Naive B cell (primary cell): ENCODE measurements at places on chromosomes 1 and 21.

- no peak for DNase-seq
These were observed 134.3 kb downstream of the PIK3R3 start for GRCh38 chr1:45998020-45998617.

- no peak for DNase-seq
These were observed 89.5 kb upstream of the GNG4 start for GRCh38 chr1:235739124-235739523.

GRCh38 chr1:108746382-108747170, at the start of gene STXBP3:
TSS of gene STXBP3 (plus strand) at chr1:108746674. CDS start at chr1:108746738, 64 bp downstream.
- peak; percentile 99 for DNase-seq

DNA sequence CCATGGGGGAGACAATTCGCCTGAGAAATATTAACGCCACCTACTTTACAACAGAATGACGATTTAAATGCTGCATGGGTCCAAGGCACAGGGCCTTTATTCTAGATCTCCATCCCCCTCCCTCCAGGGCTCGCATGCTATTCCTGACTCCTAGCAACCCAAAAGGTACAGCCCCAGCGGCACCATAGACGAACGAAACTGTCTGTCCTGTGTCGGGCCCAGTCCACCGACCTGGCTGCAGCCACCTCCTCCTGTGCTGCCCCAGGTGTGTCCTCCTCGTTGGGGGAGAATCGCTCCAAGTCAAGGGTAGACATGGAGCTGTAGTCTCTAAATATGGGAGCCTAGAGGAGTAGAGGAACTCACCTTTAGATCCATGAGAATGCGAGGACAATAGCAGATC, 196.5 kb downstream of the TOMM20 start:
- no peak for DNase-seq

- no peak for DNase-seq
These were observed 21.0 kb upstream of the IFI44L start for GRCh38 chr1:78599294-78599693.

GRCh38 chr1:229132706-229133105, 138.2 kb upstream of the RAB4A start:
- DNase-seq = no peak

DNA sequence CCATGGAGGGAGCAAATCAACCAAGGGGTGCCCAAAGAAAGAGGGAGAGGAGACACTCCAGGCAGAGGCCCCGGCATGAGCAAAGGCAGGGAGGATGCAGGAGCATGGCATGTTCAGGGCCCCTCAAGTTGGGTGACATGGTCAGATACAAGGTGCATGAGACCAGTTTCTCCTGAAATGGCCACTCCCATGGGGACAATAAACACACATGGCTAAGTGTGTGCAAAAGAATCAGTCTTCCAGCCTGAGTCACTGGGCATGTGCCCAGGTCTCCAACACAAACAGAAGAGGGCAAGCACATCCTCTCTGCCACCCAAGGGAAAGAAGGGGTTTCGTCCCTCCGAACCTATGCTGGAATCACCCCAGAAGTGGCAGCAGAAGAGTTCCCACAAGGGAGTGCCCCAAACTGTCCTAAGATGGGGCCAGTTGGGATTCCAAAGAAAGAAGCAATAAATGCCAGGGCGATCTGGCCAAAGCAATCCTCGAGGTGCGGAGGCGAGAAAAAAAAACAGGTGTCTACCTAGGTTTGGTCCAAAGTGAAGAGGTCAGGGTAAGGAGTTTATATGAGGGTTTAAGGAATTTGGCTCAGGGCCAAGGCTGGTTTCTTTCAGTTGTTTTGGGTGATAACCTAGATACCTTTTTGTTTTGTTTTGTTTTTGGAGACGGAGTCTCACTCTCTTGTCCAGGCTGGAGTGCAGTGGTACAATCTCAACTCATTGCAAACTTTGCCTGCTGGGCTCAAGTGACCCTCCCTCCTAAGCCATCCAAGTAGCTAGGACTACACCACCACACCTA, 13.2 kb downstream of the CASP9 start:
- no peak for DNase-seq

- DNase-seq = no peak
These were observed 118.6 kb upstream of the IFFO2 start for GRCh38 chr1:19074902-19075721.

DNA sequence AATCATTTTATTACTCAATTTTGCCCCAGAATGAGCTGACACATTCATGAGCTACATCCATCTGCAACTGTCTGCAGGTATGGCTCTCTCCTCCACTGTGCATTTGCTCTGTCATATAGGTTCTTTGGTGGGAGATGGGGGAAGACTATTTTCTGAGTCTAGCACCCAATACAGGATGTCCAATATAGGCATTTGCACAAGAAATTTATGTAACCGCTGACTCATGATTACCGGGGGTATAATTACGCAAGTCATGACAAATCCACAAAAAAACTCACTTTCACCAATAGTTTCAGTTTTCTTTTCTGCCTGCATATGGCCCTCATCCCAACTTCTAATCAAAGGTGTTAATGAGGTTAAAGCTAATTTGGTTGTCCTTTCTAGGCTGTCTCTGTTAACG, 17.5 kb upstream of the VSIG8 start:
- DNase-seq = no peak

DNA sequence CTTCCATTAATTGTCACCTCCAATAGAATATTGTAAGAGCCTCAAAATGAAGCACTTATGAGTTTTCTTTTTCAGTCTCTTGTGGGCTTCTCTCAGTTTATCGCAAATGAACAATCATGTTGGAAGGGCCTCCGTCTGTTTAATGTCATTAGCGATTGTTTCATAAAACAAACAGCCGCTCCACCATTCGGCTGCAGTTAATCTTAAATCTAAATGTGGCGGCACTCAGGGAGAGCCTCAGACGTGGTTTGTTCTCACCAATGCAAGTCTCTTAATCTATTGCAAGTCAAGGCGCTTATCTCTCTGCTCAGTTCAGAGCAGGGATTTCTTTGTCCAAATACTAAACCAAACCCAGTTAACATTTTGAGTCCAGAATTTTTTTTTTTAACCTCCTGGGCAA, 34.9 kb upstream of the ESRRG start:
- no peak for DNase-seq

DNA sequence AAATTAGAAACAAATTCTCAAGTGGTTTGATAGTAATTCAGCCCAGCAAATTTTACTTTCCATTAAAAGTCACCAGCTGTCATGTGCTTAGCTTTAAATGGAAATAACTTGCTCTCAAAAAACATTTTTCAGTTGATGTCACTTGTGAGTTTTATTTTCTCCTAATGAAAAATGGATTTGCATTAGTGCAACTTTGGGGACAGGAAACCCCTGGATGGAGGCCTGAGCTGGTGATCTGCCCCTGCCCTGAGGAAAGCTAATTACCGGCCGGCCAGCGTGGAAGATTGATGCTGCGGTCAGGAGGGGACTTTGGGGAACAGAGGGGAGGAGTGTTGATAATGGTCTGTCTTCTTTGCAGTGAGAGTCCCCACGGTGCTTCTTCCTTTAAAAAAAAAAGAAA, 66.8 kb upstream of the ANGPTL1 start:
- no peak for DNase-seq

- DNase-seq = peak; percentile 70
These were observed 4.8 kb upstream of the LAPTM5 start for GRCh38 chr1:30762152-30762929.

- DNase-seq = no peak
These were observed 21.3 kb upstream of the EFHD2 start for GRCh38 chr1:15388201-15388880.

DNA sequence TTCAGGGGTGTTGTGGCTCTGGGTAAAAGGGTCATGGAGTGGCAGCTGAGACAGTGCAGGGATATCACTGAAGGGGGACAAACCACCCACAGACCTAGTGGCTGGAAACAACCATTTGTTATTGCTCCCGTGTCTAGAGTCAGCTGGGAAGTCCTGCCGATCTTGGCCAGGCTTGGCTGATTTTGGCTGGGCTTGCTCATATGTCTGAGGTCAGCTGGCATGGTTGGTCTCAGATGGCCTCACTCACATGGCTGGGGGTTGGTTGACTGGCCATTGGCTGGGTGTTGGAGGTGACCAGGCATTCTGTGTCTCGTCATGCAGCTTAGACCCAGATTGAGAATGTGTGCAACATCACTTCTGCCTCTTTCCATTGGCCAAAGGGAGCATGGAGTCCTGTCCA, 203.8 kb upstream of the POU3F1 start:
- no peak for DNase-seq

DNA sequence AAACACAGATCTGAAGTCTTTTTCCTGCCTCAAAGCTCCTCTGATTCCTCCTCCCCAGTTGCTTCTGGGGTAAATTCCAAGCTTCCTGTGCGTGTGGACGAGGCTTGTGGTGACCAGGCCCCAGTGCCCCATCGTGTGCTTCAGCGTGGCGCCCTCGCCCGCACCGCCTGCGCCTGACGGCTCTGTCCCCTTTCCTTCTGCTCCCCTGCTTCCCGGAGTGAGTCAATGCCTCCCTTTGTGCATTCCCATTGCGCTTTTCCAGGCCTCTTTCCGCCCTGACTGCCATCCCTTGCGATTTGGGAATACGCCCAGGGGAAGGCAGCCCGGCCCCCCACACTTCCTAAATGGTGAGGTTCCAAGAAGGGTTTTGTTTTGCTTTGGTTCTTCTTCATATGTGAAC, 36.3 kb downstream of the FAAP20 start:
- DNase-seq = no peak

DNA sequence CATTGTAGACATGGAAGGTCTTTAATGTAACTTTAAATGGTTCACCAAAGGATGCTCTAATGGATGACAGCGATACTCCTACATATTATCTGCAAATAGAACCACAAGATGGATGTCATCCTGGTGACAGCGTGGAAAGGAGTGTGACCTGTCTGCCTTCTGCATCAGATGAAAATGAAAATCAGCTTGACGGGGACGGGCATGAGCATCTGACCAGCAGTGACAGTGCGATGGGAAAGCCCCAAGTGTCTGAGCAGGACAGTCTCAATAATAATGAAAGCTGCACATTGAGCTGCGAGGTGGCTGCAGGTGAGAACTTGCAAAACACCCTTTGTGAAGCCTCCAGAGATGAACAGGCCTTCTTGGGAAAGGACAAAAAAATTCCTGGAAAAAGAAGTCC, 25.2 kb downstream of the CNST start:
- DNase-seq = no peak

DNA sequence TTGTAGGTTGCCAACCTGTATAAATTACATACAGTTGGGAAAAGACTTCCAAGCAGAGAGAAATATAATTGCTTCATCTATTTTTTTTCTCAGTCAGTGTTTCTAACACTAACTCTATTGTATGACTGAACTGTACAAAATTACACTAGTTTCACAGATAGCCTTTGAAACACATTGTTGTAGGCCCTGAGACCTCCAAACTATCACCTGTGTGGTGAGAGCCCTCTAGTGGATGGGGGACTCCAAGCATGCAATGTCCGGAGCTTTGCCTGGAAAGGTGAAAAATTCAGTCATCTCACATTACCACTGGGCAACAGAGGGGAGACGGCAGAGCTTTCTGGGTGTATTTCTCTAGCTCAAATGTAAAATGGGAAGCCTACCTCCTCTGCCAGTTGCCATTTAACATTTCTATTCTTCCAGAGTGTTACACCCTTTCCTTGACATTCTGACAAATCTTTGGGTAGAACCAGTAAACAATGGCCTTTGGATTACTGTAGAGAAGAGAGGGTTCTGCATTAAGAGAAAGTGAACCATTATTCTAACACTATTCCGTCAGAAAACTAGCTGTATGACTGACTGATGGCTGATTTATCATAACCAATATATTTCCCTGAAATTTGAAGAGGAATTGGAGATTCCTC, 212.2 kb downstream of the LYPLAL1 start:
- DNase-seq = peak; percentile 23

DNA sequence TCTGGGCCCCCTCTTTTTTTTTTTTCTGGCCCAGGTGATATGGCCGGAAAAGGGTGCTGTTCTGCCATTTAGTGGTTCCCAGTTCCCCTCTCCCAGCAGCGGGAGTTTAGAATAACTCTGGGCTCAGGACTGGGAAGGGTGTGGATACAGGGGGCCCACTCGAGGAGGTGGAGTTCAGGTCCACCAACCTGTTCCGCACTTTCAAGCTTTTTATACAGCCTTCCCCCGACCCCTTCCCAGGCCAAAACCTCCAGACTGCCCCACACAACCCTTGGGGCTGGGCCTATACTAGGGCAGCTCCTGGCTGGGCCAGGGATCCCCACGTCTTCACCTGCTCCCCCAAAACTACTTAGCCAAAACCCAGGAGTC, 402 bp downstream of the PLEKHG5 start:
- DNase-seq = no peak

GRCh38 chr1:83900524-83900923, 98.4 kb downstream of the TTLL7 start:
- DNase-seq = no peak

DNA sequence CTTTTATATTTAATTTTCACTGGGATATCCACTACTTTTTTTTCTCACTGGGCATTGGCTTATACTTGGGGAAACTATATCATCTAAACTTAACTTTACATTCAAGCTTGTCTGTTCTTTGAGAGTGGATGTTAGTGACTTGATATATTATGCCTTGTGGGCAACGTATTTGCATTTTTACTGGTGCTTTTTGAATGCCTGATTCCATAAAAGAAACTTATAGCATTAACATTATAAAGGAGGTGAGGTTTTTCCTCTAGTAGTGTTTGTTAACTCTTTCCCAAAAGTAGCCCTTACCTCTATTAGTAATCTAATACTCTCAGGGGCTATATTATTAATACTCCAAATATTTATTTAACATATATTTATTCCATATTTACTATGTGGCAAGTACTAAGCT, 416.5 kb downstream of the PLA2G4A start:
- DNase-seq = no peak

GRCh38 chr1:58896246-58897183, 112.7 kb upstream of the JUN start:
- no peak for DNase-seq

DNA sequence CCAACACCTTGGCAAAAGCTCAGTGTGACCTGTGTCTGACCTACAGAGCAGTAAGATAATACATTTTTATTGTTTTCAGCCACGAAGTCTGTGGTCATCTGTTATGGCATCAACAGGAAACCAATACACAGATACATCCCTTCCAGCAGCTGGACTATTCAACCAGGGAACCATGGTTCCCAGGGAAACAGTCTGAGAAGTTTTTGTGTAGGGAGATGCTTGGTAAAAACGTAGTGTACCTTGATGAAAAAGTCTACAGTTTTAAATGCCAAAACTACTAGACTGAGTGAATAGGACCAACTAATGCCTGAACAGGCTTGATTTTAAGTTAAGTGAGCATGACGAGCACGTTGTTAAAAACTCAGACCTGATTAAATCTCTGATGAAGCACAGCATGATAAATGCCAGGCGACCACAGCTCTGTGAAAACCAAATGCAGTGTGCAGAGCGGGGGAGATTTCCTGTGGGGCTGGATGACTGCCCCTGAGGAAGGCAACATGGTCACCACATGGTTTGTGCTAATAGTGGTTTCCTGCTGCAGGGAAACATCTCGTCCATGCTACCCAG, 228.9 kb downstream of the TNR start:
- DNase-seq = no peak

- DNase-seq = no peak
These were observed 12.2 kb downstream of the NTNG1 start for GRCh38 chr1:107153014-107153413.

GRCh38 chr1:98939471-98939870, 65.2 kb downstream of the PLPPR5 start:
- no peak for DNase-seq

- DNase-seq = peak; percentile 65
These were observed 9.0 kb downstream of the NPPA start for GRCh38 chr1:11838349-11839272.
